Stimulated activated CD4-positive, alpha-beta T cell treated with anti-CD3 and anti-CD28 coated beads, Interleukin-12 subunit alpha, Interleukin-12 subunit beta, amount 100 ng/mL, for 4 hours (primary cell): ENCODE measurements at places on chromosomes 16 and 17.

- no peak for DNase-seq
Measured at GRCh38 chr17:66345264-66345663, 42.9 kb downstream of the PRKCA start.

GRCh38 chr16:73793260-73793659 lies 503.4 kb upstream of the PSMD7 start:
- DNase-seq = no peak

GRCh38 chr17:73610331-73610911 lies 33.8 kb downstream of the SDK2 start:
- no peak for DNase-seq

DNA sequence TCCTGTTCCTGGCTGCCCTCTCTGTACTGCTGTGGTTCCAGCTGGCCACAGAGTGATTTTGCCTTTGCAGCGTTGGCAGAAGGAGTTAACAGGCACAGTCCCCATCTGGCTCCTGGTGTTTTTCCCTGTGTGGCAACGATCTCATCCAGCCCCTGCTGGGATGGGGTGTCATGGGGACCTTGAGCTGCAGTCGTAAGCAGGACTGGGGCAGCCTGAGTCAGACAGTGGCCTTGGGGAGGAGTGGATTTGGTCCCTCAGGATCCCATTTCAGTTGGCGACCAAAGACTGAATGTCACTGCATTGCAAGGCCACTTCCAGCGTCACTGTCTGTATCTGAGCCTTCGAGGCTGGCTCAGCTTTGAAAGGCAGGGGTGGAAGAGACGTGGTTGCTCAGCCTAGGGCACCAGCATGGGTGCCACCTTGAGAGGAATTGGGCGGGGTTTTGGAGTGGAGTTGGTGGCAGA lies 11.9 kb downstream of the TMEM94 start:
- DNase-seq = no peak

- no peak for DNase-seq
Measured at GRCh38 chr16:84595052-84595481, 22.8 kb downstream of the COTL1 start.

DNA sequence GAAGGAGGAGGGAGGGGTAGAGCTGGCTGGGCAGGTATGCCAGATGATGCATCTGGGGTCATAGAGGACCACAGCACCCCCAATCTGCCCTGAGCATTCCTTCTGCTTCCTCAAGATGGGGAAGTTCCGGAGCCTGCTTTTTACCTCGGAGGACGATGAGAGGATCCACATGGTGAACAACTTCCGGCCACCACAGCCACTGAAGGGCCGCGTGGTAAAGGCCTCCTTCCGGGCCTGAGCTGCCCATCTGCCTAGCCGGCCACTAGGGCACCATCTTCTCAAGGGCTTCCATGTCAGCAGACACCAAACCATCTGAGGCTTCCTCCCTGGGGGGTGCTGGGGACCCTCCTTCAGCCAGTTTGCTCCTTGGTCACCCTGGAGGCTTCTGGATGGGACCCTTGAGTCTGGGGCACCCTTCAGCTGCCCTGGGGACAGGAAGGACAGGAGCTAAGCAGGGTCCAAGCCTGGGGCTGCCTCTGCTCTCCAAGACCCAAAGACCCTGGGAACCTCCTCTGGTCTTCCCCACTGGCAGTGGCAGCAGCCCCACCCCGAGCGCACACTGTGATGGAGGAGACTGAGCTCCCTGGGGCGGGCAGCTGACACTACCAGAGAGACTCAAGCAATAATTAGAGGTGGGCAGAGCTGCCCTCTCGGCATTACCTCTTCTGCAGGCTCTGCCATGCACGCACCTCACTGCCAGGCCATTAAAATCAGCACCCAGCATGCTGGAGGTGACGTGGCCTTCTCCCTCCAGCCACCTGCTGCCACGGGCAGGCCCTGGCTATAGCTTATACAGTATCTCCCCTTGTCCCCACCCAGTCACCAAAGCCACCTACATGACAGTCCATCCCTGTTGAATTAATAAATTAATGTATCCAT lies 9.3 kb downstream of the CA7 start:
- no peak for DNase-seq
